ENCODE measurements at places on chromosomes 5 and 9. TPM values are rescaled to one million over a fixed set of nuclear protein-coding genes. Genes with fewer than 3 reads are reported as not detected.

Gene NFIL3
- total RNA-seq: 36.4 TPM

Gene PGM5
- 0.59 TPM for total RNA-seq

Gene MED10
- 58.3 TPM for total RNA-seq

Gene ROPN1L
- total RNA-seq: 3.1 TPM

Gene MARVELD2
- total RNA-seq: 0.23 TPM

Gene ZNF883
- 5.6 TPM for total RNA-seq

Gene COL23A1
- 10.8 TPM for total RNA-seq

Gene C5orf63
- 0.38 TPM for total RNA-seq

Gene PTCH1
- 59.2 TPM for total RNA-seq

Gene PCDHB14
- 5.7 TPM for total RNA-seq

Measured in motor neuron (in vitro differentiated cells).